ENCODE measurements at places on chromosomes 6 and 20. TPM values are rescaled to one million over a fixed set of nuclear protein-coding genes. Genes with fewer than 3 reads are reported as not detected.

DNA sequence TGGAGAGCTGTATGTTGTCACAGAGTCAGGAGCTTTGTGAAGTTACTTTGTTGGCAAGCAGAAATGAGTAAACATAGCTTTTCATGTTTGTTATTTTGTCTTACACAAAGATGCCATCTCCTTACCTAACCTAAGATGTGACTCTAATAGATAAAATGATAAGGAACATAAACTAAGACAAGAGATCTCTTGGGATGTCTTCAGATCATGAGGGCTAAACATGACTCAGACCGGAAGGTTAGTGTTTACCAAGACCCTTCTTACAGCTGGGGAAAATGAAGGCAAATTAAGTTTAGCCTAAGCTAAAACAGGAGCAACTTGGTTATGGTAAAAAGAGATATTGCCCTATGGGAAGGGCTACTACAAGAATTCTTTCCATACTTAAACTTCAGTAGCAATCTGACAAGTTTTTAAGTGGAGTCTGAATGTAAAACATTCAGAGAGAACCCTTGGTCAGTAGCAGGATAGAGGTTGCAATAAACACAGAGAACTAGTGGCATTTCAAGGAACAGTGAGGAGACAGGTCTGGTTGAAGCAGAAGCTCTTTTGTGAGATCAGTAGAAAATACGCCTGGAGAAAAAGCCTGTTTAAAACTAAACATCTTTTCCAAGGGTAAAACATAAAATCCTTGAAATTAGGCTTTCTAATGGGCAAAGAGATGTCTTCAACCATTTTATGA, 29.9 kb downstream of the SGK1 start:
- no peak for DNase-seq

GRCh38 chr20:50308166-50308512, 117.5 kb downstream of the CEBPB start:
- DNase-seq = no peak

GRCh38 chr20:11591965-11592364, 325.7 kb upstream of the BTBD3 start:
- DNase-seq = no peak

The DYNLT2 gene
- total RNA-seq = 1.2 TPM

GRCh38 chr6:25576919-25577318, 75.1 kb upstream of the SCGN start:
- peak; percentile 47 for DNase-seq

The PRDM1 gene
- 1.5 TPM for total RNA-seq

GRCh38 chr6:6123803-6124202, 117.1 kb upstream of the NRN1 start:
- no peak for DNase-seq

The EYS gene
- 0.24 TPM for total RNA-seq

- DNase-seq = no peak
Observed at GRCh38 chr6:25971187-25971821, 8.7 kb downstream of the TRIM38 start.

The HLA-DOB gene
- total RNA-seq = 0.22 TPM

The CALHM6 gene
- 4.1 TPM for total RNA-seq
